Endothelial cell of umbilical vein (primary cell): ENCODE measurements at places on chromosomes 5 and 9. TPM values are rescaled to one million over a fixed set of nuclear protein-coding genes. Genes with fewer than 3 reads are reported as not detected.

Gene SLC4A9
- total RNA-seq = not detected in 2 replicates

- H3K27me3 ChIP-seq = peaks cover 63% of the 10 kb centered on the region
- H3K4me3 ChIP-seq = no peak overlapping the region
- H3K4me1 ChIP-seq = peaks cover 7% of the 10 kb centered on the region
- no peak overlapping the region for H3K27ac ChIP-seq
- no peak for DNase-seq
- H3K36me3 ChIP-seq = no peaks in the 10 kb centered on the region
These were observed 187.8 kb downstream of the MEF2C start for GRCh38 chr5:88695232-88695631.

DNA sequence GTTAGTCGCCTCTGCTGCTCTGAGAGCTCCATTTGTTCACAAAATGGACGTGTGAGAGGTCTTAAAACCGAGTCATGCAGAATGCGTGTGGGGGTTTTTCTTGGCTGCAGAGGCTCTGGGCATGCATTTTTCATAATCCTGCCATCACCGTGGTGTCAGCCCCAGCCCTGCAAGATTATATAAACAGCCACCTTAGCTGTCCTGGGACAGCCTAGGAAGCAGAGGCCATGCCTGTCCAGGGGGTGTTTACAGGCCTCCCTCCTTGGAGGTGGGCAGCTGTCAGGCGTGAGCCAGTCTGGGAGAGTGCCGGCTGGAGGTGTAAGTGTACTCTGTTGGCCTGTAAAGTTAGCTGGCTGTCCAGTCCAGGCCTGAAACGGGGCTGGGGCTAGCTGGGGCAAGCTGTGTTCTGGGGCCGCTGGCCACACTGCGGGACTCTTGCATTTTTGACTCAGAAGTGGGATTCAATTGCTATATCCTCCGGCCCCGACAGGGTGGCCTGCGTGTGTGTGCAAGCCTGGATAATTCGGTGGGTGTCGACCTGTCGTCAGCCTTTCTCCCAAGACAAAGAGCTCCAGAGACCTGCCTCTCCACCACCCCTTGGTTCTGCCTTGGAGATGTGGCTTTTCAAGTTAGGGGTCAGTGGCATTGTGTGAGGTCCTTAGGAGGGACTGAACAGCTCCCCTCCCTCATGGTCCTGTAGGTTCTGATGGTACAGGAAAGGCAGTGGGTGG lies 2.4 kb downstream of the WNK2 start:
- H3K4me3 ChIP-seq = no peak overlapping the region
- peaks cover 44% of the 10 kb centered on the region for H3K27me3 ChIP-seq
- H3K27ac ChIP-seq = no peak overlapping the region

DNA sequence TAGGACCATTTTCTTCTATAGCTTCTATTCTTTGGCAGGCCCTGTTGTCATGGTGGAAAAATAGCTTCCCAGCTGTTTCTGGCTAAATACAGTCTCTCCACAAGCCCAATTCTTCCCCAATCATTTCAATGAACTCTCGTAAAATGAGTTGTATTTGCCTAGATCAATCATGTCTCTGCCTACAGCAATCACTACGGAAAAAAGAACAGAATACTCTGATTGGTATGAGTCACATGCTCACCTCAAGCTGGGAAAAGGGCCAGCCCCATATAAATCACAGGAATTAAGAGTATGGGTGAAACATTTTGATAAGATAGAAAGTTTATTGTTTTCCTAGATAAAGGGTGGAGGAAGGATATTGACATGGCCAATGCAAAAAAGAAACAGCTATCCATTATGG lies 711.4 kb downstream of the EFNA5 start:
- peak; percentile 83 for DNase-seq
- H3K27me3 ChIP-seq = no peaks in the 10 kb centered on the region
- H3K36me3 ChIP-seq = no peaks in the 10 kb centered on the region
- peaks cover 15% of the 10 kb centered on the region for H3K4me1 ChIP-seq
- no peak overlapping the region for H3K4me3 ChIP-seq

DNA sequence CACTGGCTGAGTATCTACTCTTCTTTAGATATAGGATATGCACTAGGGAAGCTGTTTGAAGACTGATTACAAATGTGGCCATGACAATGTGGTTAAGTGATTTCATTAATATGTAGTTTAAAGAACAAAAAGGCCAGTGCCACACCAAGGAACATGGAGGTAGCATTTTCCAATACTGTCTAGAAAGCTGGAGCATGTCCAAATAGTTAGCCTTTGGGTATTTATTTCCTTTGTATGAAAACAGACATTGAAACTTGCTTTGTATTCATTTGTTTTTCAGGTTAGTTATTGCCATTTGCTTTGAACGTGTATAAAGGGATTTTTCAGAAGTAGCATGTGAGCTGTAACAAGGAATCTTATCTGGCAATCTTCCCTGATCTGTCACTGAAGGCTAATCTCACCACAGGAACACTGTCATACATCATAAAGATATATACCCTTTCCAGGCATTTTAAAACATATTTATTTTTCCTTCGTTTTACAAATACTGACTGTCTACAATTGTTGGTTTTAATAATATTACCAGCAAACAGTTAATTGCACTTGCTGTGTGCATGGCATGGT lies 93.4 kb downstream of the PLPPR1 start:
- H3K4me1 ChIP-seq = peaks cover 27% of the 10 kb centered on the region
- DNase-seq = peak; percentile 72
- H3K27me3 ChIP-seq = no peaks in the 10 kb centered on the region
- H3K4me3 ChIP-seq = no peak overlapping the region
